ENCODE measurements at places on chromosomes 5 and 9. TPM values are rescaled to one million over a fixed set of nuclear protein-coding genes. Genes with fewer than 3 reads are reported as not detected.

- no peaks in the 10 kb centered on the region for H3K36me3 ChIP-seq
- H3K4me1 ChIP-seq = peaks cover 18% of the 10 kb centered on the region
- DNase-seq = peak; percentile 76
These were observed 165.6 kb downstream of the YTHDC2 start for GRCh38 chr5:113678924-113679575.

- no peaks in the 10 kb centered on the region for H3K36me3 ChIP-seq
- DNase-seq = no peak
These were observed 19.3 kb upstream of the GZMK start for GRCh38 chr5:55004729-55005128.

- H3K27ac ChIP-seq = no peak overlapping the region
- H3K4me3 ChIP-seq = no peak overlapping the region
- no peaks in the 10 kb centered on the region for H3K36me3 ChIP-seq
- H3K4me1 ChIP-seq = peaks cover 9% of the 10 kb centered on the region
- DNase-seq = peak; percentile 93
These were observed 3.8 kb downstream of the BRINP1 start for GRCh38 chr9:119365291-119366027.

- DNase-seq = no peak
- H3K4me1 ChIP-seq = no peaks in the 10 kb centered on the region
- no peak overlapping the region for H3K27ac ChIP-seq
- peak overlapping the region; percentile 99 for H3K4me3 ChIP-seq
- H3K27me3 ChIP-seq = no peaks in the 10 kb centered on the region
These were observed 2.2 kb downstream of the HNRNPA0 start for GRCh38 chr5:137751869-137752491.

DNA sequence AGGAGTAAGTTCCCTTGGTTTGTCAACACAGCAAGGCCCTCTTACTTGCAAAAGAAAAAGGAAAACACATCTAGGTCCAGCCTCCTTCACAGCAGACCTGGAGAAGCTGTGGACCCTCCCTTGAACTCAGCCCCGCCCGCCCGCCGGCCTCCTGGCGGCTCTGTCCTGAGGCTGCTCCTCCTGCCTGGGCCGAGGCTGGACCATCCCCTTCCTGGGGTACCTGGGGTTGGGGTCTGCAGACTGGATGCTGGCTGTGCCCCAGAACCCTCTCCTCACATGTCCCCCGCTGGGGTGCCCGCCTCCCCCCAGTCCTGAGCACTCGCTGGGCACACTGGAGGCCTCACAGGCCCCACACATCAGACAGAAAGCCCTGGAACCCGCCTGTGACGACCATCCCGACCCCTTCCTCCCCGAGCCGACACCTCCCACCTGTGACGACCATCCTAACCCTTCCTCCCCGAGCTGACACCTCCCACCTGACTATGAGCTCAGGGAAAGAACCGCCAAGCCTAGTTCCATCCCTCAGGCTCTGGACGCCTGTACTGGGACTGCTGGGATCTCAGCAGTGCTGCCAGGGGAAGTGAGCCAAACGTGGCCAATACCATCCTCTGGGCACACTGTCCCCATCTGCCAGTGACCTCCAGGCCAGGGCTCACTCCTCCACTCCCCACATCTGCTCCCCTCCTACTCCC is 7.2 kb upstream of the TMEM210 start:
- H3K36me3 ChIP-seq = peaks cover 7% of the 10 kb centered on the region
- H3K4me3 ChIP-seq = no peak overlapping the region
- no peak for DNase-seq

GRCh38 chr9:15374310-15374709 is 48.4 kb upstream of the SNAPC3 start:
- H3K4me3 ChIP-seq = no peak overlapping the region
- DNase-seq = no peak
- H3K36me3 ChIP-seq = no peaks in the 10 kb centered on the region
- no peaks in the 10 kb centered on the region for H3K4me1 ChIP-seq

PMPCA gene
- total RNA-seq = 80.0 TPM

ORM1 gene
- 1.4 TPM for total RNA-seq

ATOX1 gene
- total RNA-seq = 113 TPM

IFNA13 gene
- not detected for total RNA-seq

DOCK2 gene
- total RNA-seq = 1.7 TPM

ANGPTL2 gene
- 14.9 TPM for total RNA-seq

PCDHGC3 gene
- 28.1 TPM for total RNA-seq

All from endodermal cell (in vitro differentiated cells).